ENCODE measurements at places on chromosomes 3 and 15. TPM values are rescaled to one million over a fixed set of nuclear protein-coding genes. Genes with fewer than 3 reads are reported as not detected.

DNA sequence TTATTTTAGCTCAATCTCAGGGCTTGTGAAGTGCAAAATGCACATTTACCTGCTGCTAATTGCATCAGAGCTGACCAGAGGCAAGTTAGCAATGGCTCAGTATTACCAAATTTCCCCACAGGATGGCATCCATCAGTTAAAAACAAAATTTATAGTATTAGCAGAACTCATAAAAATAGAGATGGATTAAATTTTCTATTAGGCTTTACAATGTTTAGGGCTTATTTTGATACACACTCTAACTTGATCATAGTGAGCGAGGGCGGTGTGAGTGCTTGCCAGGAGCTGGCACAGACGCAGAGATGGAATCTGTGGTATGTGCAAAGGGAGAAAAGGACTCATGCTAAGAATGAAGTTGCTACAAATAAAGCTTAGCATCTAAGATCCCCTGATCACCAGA, 241.0 kb downstream of the NSUN3 start:
- DNase-seq, result no peak

- no peak for DNase-seq
These were observed 19.5 kb upstream of the ZBTB38 start for GRCh38 chr3:141348837-141349236.

GRCh38 chr15:46416544-46416943, 781.7 kb downstream of the SQOR start:
- DNase-seq, result no peak

GRCh38 chr15:57675481-57676181, 30.9 kb upstream of the POLR2M start:
- no peak for DNase-seq

- no peak for DNase-seq
These were observed 57.1 kb upstream of the STRIT1 start for GRCh38 chr3:155350571-155350970.

DNA sequence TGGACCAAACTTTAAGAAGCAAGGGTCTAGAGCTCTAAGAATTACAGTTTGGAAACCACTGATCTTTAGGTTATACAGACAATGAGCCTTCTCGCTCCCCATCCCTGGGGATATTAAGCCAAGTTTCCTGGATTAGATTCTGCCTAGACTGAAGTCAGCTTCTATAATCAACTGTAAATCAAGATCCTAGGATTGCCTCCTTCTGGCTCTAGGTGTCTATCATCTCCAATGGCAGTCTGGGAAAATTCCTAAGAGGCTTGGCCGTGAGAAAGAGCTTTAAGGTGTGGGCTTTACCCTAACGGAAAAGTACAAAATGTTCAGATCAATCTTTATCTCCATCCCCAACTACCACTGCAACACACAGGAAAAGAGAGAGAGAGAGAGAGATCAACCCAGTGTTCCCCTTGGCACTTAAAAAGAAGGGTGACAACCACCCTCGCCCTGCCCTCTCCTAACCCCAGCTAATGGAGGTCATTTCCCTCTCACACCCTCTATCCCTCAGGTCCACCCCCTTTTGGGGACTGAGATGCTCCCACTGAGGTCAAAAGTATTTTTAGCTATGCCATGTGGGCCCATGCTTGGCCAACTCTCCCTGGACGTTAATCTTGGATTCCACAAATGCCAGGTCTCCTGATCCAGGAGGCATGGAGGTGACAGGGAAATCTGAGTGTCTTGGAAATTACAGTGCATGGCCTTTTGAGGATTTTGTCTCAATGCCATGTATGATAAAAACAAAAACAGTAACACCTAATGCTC, 202.8 kb upstream of the BCL6 start:
- DNase-seq, result no peak

DNA sequence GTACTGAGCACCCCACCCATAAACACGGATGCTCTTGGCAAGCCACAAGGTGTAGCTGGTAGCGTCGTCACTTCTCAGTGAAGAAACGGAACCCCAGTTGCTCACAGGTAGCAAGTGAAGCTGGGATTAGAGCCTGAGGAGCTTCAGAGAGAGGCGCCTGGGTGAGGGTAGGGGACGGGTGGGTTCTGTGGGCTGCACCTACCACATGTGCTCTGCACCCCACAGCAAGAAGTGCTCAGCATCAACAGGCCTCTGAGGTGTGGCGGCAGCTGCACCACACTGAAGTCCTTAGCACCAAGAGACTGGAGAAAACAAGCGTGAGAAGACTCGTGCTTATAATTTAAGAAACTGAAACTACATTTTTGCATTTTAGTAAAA, 9.8 kb downstream of the MAP6D1 start:
- no peak for DNase-seq

DNA sequence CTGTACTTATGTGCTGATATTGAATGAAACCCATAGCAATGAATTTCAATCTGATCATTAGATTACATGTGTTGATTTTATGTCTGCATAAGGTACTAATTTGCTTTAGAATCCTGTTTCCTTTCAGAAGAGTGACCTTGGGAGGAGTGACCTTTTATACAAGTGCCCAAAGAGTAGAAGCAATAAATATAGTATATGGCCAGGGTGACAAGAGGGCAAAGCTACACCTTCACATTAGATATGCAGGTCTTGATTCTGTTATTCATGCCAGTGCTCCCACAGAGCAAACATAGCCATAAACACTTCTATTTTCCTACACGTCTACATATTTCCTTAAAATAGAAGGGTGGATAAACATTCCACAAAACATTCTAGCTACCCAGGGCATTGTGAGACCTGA, 158.2 kb upstream of the RAP2B start:
- DNase-seq, result no peak

DNA sequence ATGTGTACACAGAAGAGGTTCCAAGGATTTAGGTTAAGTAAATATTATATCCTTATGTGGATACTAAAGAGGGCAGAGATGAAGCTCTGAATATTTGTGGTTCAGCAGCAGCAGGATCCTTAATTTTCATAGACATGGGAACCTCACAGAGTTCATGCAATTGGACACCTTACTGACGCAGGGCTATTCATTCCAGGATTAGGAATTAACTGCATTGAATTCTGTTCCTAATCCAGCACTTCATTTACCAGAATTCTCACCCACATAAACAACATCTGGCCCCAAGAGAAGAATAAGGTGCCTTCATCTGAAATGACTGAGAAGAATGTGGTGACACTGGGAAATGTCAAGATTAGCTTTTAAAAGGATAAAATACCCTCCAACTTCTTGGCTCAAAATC, 62.4 kb downstream of the ADAMTS9 start:
- DNase-seq, result no peak

DNA sequence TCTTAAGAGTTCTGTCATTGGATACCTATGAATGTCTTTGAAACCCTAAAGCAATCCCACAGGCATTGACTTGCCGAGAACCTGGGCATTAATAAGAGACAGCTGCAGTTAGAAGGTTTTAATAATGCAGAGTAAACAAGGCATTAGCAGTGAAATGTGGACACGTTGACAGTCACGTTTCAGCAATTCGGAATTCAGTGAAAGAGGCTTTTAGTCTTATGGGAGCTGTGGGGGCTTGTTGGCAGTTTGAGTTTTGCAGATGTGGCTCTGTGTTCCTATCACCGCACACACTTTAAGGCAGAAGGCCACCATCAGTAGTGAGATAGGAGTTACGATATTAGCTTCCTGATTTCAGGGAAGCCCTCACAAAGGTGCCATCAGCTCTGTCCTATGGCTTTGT, 145.2 kb upstream of the NUDT16 start:
- DNase-seq, result no peak

- no peak for DNase-seq
These were observed 82.6 kb upstream of the CNTN6 start for GRCh38 chr3:1010228-1010627.

DNA sequence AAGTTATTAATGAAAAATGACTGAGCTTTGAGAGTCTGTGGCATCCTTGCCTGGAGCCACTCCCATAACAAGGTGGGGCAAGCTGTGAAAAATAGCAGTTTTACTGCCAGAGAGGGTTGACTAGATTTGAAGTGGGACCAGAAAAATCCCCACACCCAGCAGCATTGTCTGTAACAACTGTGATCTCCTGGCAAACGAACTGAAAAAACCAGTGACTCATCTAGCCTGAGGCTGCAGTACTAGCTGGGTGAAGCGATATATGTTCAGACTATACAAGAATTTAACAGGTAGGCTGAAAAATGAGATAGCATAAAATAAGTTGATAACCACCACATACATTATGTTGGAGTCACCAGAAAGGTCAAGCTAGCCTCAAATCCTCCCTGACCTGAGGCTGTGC, 64.0 kb downstream of the DPH6 start:
- DNase-seq, result no peak

GRCh38 chr15:35170207-35170606, 85.1 kb upstream of the NANOGP8 start:
- DNase-seq, result no peak

HHLA2 gene
- total RNA-seq, result 0.90 TPM

PRR20G gene
- not detected for total RNA-seq

VGLL3 gene
- total RNA-seq, result 4.1 TPM

Data from pancreas (tissue), 10 donors.